ENCODE measurements at places on chromosomes 5 and 9.
A peak's percentile ranks its signal among the peaks of the same experiment; 100 is the strongest.

DNA sequence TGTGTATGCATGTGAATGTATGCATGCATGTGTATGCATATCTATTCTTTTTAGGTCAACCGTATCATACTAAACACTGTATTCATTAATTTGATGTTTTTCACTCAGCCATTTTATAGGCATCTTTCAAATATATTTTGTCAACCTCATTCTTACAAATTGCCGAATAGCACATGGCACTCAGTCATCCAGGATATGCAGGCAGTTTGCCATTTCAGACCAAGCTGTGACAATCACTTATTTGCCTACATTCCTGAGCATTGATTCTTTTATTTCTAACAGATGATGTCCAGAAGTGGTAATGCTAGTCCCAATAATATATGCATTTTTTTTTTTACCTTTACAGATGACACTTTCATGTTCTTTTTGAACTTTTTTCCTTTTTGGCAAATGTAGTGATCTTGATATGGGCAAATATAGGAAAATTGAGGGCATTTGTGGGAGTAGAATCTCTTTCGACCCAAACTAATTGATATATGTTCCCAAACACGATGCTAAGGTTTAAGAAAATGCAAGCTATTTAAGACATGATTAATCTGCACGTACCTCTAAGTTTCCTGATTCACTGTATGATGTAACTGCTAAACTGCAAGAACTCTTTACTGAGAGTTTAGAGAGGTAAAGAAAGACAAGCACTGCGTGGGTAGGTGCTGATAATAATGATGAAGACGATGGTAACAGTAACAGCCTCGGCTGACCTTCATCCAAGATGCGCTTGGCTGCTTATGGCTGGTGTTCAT lies 153.9 kb upstream of the DAP start:
- DNase-seq = no peak

GRCh38 chr5:177498013-177498787 lies 796 bp upstream of the PDLIM7 start:
- no peak for DNase-seq

- DNase-seq = no peak
Measured at GRCh38 chr5:10109299-10109698, 140.4 kb downstream of the ATPSCKMT start.

DNA sequence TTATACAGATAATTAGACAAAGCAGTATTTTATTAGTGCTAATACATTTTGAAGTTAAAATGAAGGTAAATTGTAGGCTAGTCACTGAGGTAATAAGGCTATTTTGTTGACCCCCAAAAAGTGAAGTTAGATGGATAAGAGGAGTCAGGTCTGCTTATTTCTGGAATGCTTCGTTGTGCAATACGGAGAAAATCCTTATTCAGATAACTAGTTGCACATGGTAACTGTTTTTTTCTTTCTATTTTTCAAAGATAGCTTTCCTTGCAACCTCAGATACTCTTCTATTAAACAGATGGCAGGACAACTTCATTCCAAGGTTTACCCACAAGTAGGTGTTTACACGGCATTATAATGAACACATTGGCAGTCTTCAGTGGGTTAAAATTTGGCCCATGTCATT lies 101.1 kb downstream of the TMEM174 start:
- peak; percentile 45 for DNase-seq

DNA sequence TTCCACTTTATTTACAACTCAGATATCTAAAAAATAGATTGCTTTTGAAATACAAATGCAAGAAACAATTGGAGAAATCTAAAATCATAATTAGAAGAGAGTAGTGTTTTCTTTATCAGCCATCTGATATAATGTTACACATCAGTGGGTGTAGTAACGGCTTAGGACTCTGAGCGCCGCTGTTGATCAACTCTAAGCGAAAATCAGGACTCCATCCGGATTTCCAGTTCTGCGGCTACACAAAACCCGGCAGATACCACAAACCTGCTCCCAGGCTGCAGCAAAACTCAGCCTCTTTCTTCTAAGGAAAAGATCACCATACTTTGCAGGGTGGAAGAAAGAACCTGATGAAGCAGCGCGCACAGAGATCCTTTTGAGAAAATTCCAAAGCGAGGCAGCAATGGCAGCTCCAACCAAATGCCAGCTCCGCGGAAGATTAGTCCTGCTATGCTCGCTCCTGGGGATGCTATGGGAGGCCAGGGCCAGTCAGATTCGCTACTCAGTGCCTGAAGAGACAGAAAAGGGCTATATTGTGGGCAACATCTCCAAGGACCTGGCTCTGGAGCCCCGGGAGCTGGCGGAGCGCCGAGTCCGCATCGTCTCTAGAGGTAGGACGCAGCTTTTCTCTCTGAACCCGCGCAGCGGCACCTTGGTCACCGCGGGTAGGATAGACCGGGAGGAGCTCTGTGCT lies at the start of gene PCDHGA9:
TSS of gene PCDHGA9 (plus strand) at position 226 of the 691 bp plus-strand sequence. CDS start at position 401, 175 bp downstream.
- no peak for DNase-seq

Data from fibroblast of gingiva (primary cell).